ENCODE measurements at places on chromosomes 13 and 19. TPM values are rescaled to one million over a fixed set of nuclear protein-coding genes. Genes with fewer than 3 reads are reported as not detected.

Gene ZNF599
- polyA plus RNA-seq: 7.5 TPM

Gene HSPB6
- polyA plus RNA-seq: 0.08 TPM

Gene LILRB2
- not detected for polyA plus RNA-seq

Gene EPS8L1
- 6.6 TPM for polyA plus RNA-seq

Gene OR10H1
- polyA plus RNA-seq: not detected

Gene RNF225
- polyA plus RNA-seq: not detected

All from HepG2 (cell line).